ENCODE measurements at places on chromosomes 4 and X.
A peak's percentile ranks its signal among the peaks of the same experiment; 100 is the strongest.

DNA sequence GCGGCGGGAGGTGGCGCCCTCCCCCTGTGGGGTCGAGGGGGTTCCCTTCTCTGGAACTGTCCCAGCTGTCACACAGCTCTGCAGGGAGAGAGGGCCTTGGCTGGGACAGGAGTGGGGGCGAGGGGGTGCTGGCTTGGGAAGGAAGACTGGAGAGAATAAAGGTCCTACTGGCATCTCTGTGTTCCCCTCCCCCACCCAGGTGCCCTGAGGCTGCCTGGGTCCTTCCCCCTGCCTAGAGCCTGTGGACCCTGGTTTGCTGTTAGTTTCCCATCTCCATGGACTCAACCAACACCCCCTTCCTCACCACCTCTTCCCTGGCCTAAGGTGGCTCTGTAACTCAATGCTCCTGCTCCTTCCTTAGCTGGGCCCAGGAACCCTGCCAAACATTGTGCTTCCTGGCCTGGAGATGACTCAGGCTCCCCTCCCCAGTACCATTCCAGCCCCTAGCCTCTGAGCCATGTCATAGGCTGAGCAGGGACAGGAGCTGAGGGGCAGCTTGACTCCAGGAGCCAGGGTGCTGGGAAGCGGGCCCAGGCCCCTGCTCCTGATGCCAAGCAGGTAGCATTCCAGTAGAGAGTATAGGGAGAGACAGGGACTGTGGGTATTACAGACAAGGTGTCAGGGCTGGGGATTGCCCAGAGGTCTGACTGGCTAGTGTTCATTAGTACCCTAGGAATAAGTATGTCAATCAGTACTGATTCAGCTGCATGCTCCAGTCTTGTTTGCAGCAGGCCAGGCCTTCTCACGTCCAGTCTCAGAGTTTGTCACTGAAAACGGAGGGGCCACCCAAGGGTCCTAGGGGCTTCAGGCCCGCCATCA lies 100.7 kb downstream of the EFNB1 start:
- DNase-seq, result no peak

DNA sequence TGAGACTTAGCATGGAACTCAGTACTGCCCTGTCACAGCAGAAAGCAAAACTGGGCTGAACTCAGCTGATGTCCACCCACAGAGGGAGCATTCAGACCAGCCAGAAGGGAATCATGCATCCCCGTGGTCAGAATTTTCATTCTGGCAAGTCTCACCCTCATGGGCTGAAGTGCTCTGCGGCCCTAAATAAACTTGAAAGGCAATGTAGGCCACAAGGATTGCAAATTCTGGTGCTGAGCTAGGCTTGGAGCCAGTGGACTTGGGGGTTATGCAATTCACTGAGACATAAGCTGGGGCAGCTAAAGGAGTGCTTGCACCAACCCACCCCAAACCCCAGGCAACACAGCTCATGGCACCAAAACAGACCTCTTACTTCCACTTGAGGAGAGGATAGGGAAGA lies 494.1 kb downstream of the GABRG1 start:
- DNase-seq, result no peak

GRCh38 chr4:8777320-8778196 lies 94.1 kb downstream of the HMX1 start:
- peak; percentile 11 for DNase-seq

DNA sequence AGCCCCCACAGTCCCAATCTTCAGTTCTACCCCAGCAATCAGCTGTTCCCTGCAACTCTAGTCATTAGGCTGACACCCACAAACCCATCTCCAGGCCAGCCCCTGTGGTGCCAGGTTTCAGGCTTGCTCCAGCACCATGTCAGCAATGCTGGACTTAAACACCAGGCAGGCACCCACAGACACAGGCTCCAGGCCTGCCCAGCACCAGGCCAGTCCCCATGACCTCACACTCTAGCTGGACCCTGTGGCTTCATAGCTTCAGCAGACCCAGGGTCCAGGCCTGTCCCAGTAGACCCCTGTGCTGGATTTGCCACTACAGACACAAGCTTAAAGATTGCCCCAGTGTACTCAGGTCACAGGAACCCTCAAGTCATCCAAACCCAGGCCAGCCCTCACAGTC lies 300.3 kb downstream of the CHIC1 start:
- no peak for DNase-seq

DNA sequence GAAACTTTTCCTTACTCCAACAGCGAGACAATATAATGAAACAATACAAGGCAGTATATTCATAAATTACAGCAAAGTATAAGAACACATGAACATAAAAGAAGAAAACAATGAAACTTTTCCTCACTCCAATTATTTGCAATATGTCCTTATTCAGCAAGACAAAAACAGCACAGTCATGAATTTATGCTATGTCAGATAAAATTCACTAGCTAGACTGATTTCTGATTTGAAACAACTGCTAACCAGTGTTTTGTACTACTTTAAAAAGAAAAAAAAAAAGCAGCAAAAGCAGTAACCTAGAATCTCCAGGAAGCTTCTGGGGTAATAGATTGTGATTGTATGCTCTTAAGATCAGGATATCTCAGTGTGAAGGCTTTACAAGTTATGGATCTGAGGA lies 45.2 kb upstream of the UNC5C start:
- DNase-seq, result no peak

GRCh38 chrX:39327255-39327654 lies 526.0 kb downstream of the MID1IP1 start:
- DNase-seq, result no peak

- DNase-seq, result peak; percentile 77
Measured at GRCh38 chr4:23889814-23890341, at the start of gene PPARGC1A. Gene PPARGC1A (minus strand): TSS chr4:23890047. CDS start chr4:23889957, 90 bp downstream.

DNA sequence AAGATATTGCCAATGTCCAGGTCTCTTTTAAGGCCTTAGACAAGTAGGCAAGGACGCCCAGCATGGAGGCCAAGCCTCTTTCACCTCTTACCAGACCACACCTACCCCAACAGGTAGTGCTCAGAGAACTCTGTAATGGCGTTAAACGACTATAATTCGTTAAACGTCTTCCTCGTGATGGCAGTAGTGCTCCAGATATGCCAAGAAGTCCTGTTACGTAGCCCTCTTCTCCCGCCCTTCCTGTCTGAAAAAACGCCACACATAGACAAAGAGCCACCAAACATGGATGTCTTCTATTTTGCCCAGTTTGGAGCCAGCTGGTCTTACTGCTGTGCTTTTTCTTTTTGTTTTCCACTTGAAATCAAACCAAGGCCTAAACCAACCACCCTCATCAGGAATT lies 190.7 kb downstream of the OR13H1 start:
- DNase-seq, result no peak

DNA sequence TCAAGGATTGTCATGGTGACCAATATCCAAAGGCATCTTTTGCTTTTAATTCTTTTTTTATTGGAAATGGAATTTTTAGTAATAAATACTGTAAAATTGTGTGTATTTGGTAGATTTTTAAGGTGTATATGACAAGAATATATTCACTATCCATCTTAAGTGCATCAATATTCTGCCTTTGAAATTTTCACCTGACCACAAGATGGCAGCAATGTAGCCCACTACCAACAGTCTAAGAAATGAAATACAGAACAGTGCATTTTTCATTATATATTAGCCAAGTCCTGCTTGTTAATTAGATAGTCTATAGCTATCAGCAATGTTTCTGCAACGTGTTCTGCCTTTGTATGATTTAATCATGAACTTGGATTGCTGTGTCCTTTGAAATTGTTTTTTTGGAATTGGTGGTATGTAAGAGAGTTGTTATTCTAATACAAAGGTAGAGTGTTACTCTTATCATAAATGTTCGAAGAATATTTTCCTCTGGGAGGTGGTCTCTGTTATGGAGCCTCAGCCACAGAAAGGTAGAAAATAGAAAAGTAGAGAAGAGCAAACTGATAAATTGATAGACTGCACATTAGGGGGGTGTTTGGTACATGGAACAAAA lies 38.2 kb downstream of the HPGDS start:
- DNase-seq, result no peak

- peak; percentile 69 for DNase-seq
Measured at GRCh38 chr4:7761720-7762119, 177.9 kb downstream of the AFAP1 start.

- DNase-seq, result peak; percentile 64
Measured at GRCh38 chr4:108255203-108255747, 86.5 kb upstream of the LEF1 start.

- DNase-seq, result no peak
Measured at GRCh38 chrX:17042037-17042436, 95.6 kb downstream of the REPS2 start.

- peak; percentile 72 for DNase-seq
Measured at GRCh38 chr4:52657618-52658501, 1.2 kb downstream of the USP46 start.

GRCh38 chr4:118363166-118363565 lies 10.4 kb upstream of the PRSS12 start:
- DNase-seq, result no peak

- no peak for DNase-seq
Measured at GRCh38 chrX:97030463-97030862, 146.8 kb downstream of the RPA4 start.

- no peak for DNase-seq
Measured at GRCh38 chr4:17134565-17134964, 236.1 kb upstream of the LDB2 start.

GRCh38 chrX:125620715-125621587 lies 301.3 kb downstream of the TEX13C start:
- no peak for DNase-seq

GRCh38 chr4:157803421-157803820 lies 369.4 kb downstream of the GASK1B start:
- no peak for DNase-seq

DNA sequence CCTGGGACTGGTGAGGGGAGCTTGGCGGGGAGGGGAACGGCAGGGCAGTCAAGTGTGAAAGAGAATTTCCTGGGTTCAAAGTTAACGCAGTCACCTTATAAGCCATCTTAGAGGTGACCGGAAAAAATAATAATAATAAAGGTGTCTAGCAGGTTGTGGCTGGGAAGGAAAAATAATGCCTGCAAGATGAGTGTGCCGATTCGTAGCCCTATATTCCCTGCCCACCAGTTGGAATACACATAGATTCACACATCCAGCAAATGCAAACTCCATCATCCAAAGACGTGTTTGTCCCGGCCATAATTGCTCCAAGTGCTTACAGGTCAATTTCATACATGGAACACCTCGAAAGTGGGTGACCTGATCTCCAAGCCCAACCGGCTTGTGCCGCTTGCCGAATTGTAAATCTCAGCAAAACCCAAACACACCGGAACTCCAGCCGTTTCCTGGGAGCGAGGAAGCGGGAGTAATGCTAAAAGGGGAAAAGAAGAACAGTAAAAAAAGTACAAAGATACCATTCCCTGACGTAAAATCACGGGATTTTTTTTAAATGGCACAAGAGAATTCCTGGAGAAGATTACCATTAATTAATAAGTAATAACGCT lies 1.3 kb upstream of the FAT1 start:
- peak; percentile 64 for DNase-seq

DNA sequence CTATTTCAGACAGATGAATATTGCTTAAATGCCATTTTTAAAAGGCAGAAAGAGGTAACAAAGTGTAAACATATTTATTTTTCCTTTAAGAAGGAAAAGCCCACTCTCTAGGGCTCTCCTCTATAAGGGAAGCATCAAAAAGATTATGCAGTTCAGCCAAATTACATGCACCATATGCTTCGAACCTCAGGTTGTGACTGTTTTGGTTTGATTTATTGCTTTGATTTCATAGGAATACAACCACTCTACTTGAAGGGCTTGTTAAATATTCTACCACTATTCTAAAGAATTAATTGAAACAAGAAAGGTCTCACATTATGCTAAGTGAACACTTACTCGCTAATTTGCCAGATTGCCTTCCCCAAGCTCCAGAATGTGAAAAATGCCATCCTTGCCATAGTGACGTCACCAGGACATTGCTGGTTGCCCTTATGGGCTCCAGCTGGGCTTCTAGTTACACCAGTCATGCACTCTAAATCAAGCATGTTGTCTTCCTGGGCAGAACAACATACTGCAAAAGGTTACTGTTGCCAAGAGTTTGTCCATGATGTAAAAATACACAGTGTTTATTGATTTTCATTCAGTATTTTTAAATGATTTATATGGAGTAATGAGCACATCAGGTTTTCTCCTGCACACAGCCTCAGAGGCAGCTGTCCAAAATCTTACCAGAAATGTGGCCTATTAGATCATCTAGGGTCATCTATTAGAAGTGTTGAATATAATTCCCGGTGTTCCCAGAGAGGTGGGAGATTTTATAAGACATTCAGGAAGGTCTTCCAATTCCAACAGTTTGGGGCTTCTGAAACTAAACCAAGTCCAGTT lies 164.4 kb upstream of the RAPGEF2 start:
- DNase-seq, result no peak

GRCh38 chr4:17816142-17816541 lies 5.4 kb downstream of the NCAPG start:
- no peak for DNase-seq

DNA sequence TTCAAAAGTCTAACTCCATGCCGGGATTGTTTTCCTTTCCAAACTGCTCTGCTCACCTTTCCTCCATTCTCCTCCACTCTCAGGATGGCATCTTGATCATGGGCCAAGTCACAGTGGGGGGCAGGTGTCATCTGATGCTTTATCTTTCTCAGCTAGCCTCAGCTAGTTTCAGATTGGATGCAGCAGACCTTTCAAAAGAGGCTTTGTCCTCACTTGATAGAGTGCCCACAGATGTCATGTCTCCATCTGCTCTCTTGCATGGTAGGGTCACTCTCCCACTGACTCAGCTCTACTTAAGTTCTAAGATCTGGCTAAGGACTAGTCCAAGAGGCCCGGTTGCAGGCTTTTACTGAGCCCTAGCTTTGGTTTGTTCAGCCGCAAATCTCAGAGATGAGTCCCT lies 341.8 kb upstream of the GALNT7 start:
- DNase-seq, result no peak

GRCh38 chr4:9970399-9971011 lies 50.8 kb downstream of the SLC2A9 start:
- peak; percentile 25 for DNase-seq

GRCh38 chr4:26086621-26087441 lies 172.8 kb downstream of the SMIM20 start:
- no peak for DNase-seq

DNA sequence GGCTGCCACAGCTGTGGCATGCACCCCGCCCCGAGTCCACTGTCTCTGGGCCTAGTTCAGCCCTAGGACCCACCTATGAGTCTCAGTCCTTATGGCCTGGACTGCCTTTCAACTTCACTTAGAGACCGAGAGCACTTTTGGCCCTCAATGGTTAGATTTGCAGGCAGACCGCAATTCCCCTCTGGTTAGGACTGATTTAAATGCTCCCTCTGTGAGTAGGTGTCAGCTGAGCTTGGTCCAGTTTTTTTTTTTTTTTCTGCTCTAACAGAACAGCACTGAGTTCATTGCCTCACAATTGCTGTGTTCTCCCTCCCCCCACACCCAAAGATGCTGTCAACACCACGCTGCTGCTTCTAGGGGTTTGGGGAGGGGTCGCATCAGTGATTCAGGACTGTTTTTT lies 143.2 kb downstream of the BMP15 start:
- DNase-seq, result no peak

DNA sequence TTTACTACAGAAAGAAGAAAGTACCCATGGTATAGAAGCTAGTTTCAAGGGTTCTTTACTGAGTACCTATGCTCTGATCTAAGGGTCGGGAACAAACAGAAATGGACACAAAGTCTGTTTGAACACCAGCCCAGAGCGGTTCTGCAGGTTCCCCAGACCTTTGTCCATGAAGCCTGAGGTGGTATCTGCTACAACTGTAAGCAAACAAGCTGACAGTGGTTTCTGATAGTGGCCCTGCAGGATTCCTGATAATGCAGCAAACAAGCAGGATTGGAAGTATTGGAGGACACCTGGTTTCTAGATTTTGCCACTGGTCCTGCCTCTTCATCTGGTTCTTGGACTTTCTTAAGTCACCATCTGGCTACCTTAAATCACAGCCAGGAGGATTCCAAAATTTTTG lies 23.7 kb downstream of the SMPX start:
- DNase-seq, result peak; percentile 82

GRCh38 chr4:185227713-185228278 lies 18.4 kb downstream of the SNX25 start:
- no peak for DNase-seq
